ENCODE measurements at places on chromosomes 2 and 18.

GRCh38 chr2:138239902-138240491 is 261.6 kb upstream of the SPOPL start:
- no peak for DNase-seq

- DNase-seq: no peak
Measured at GRCh38 chr2:98607741-98608115, 584 bp downstream of the COA5 start.

DNA sequence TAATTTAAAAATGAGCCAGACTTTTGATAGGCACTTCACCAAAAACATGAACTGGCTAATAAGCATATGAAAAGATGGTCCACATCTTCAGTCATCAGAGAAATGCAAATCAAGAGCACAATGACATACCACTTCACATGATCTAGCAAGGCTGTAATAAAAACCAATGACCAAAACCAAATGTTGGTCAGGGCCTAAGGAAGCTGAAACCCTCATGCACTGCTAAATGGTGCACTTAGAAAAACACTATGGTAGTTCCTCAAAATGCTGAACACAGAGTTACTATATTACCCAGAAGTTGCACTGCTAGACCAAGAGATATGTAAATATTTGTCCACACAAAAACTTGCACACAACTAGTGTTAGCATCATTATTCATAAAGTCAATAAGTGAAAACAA is 504.9 kb upstream of the SOX11 start:
- no peak for DNase-seq

- DNase-seq: peak; percentile 61
Measured at GRCh38 chr2:14790041-14790640, 157.6 kb downstream of the LRATD1 start.

- no peak for DNase-seq
Measured at GRCh38 chr2:71712158-71712818, 258.9 kb downstream of the DYSF start.

GRCh38 chr18:32773382-32773712 is 524 bp upstream of the KLHL14 start:
- DNase-seq: no peak

Data from GM04503 (cell line).